Hematopoietic multipotent progenitor cell treated with erythropoietin and hydrocortisone succinate and interleukin-3 and kit ligand, for 6 days (in vitro differentiated cells): ENCODE measurements at places on chromosomes 1 and 21.

DNA sequence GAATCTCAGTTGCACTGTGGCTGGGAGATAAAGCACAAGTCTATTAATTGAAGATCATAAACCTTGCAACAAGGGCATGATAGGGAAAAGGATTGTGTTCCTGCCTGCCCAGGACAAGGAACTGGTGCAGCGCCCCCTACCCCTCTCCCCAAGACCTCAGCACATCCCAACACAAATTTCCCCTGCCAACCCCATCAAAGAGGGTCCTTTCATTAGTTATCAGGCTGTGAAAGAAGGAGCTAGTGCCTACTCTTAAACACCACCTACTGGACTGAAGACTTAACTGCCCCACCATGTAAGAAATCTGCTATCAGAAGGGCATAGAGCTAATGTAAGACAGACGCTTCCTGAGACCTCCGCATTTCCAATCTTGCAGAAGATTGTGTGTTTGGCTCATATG is 372.6 kb downstream of the AGBL4 start:
- DNase-seq, result no peak

DNA sequence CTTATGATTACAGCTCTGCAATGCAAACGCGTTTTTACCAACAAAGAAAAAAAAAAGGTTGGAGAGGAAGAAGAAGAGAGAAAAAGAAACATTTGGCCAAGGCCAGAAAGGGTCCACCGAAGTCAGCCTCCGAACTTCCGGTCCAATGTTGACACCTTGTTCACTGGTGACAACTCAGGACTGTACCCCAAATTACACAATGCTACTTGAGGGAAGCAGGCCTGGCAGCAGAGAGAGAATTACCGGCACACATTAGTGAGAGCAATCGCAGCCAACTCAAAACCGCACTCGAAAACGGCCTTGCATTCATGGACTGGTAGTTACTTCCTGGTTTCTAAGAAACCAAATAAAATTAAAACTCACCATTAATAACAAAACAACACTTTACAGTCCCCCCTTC is 652.5 kb downstream of the KIF26B start:
- DNase-seq, result peak; percentile 53

DNA sequence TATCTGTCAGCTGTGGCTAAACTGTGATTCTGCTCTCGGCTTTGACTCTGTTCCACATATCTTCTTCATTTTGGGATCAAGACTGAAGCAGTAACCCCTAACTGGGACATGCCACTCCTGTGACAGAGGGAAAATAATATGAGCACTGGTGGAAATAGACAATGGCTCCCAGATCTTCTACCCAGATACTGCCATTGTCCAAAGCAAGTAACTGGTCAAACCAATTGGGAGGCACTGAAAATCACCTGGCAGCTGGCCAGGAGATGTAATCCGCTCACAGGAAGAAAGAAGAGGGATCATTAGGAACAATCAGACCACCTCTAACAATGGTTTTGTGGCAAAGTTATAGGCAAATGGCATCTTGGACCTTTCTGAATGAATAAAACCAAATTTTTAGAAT is 10.7 kb downstream of the SNX7 start:
- no peak for DNase-seq

DNA sequence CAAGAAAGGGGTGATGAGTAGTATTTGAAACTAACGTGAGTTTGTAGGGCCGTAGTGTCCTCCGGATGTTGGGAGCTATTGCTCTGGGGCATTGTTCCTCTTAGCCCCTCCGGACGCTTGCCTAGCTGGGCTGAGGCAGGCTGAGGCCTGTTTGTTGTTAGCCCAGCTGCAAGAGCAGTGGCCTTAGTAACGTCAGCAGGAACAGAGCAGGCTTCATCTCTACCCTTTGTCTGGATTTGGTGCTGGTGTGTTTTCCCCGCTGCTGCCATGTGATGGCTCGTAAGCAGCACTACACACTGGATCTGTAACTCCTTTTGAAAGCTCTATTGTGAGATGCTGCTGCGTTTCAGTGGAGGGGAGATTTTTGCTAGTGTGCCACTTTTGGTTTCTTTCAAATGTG is 57.6 kb downstream of the DNM3 start:
- no peak for DNase-seq

- DNase-seq, result no peak
Observed at GRCh38 chr1:40795811-40796586, 12.4 kb downstream of the KCNQ4 start.

GRCh38 chr1:86731416-86731815 is 27.0 kb downstream of the SH3GLB1 start:
- no peak for DNase-seq

DNA sequence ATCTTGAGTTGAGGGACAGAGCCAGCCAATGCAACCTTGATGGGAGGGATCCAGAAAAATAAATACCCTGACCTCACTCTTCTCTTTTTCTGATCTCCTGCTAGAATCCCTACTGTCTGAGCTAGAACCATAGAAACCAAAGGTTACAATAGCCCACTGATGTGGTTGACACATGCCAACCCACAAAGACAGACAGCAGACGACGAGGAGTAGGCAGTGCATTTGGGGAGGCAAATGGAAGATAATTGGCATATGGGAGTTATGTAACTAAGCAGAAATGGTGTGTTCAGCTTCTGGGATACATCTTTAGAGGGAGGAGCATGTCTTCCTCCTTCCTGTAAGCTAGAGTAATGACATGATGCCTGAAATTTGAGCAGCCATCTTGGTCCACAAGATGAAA is 171.7 kb upstream of the FGGY start:
- no peak for DNase-seq

GRCh38 chr1:200359610-200360163 is 50.1 kb downstream of the ZNF281 start:
- DNase-seq, result no peak

- DNase-seq, result no peak
Observed at GRCh38 chr1:182617014-182617429, 12.8 kb upstream of the RGS16 start.

DNA sequence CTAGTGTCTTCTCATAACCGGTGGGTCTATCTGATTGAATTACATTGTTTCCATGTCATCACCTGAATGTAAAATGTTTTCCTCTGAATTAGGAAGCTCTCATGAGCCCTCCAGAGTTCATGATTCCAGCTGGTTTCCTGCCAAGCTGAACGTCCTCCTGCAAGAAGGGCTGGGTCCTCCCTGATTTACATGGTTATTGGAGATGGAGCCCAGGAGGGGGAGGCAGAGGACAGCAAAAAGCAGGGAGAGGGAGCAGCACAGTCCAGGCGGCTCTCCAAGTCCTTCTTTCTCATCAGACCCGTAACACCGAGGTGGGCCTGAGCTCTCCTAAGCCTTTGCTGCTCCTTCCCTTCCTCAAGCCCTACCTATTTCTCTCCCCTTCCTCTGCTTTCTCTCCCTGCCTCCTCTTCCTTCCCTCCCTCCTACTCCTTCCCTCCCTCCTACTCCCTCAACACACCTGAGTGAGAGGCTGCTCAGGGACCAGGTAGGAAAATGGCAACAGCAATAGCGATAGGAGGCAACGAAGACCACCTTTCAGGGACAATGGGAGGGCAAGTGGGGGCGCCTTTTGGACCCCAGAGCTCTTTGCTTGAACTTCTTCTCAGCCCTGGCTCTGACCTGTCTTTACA is 265.9 kb downstream of the PRDM2 start:
- DNase-seq, result peak; percentile 30

- peak; percentile 76 for DNase-seq
Observed at GRCh38 chr1:243495442-243496186, 239.8 kb downstream of the SDCCAG8 start.

DNA sequence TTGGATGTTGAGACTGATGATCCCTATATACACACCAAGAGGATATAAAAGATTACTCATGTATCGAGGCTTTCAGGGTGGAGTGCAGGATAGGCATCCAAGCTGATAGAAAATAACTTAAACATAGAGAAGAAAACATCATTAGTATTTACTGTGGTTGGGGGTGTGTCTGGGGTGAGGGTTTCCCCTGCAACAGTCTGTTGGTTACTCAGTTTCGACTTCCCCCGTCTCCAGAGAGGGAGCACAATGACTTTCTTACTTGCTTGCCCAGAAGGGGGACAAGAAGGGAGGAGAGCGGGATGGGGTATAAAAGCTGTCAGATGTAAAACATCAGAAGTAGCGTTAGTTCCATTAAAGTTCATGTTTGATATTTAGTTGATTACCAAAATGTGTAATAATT is 717.4 kb upstream of the ZP4 start:
- DNase-seq, result no peak

- DNase-seq, result no peak
Observed at GRCh38 chr1:156805766-156806511, 10.7 kb downstream of the SH2D2A start.

- no peak for DNase-seq
Observed at GRCh38 chr1:198352975-198353695, 187.3 kb downstream of the ATP6V1G3 start.

GRCh38 chr21:44804762-44805161 is 3.1 kb upstream of the UBE2G2 start:
- DNase-seq, result no peak

GRCh38 chr1:203287109-203287893 is 18.0 kb upstream of the BTG2 start:
- peak; percentile 85 for DNase-seq

GRCh38 chr1:169741666-169742394 is 8.0 kb upstream of the SELE start:
- no peak for DNase-seq

- DNase-seq, result no peak
Observed at GRCh38 chr1:171948511-171948910, 107.2 kb downstream of the DNM3 start.

DNA sequence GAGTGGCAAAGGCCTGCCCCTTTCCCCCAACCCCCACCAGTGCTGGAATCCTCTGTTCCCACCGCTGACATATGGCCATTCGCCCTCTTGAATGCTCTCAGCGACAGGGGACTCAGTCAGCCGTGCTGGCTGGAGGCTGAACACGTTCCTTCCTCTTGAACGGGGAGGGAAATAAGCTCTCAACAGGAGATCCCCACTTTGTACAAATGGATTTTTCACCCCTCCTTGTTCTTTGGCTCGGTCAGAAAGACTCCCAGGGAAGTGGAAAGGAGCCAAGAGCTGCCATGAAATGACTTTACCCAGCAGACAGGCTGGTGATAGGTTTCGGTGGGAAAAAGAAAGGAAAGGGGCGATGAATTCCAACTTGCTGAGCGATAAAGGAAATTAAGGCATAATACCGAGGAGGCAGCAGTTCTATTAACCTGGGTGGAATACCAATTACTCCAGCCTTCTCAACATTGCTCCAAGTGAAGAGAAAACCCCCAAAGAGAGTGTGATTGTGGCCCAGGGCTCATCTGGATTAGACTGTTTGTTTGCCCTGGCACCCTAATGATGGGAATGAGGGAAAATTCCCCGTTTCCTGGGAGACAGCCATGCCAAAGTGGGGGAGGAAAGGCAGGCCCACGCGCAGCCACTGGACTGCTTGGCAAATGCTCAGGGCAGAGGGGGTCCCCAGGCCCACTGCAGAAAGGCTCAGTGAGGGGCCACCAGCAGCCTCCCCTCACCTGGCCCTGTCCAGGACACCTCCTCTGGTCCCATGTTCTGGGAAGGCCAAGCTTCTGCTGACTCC is 23.9 kb downstream of the LRP8 start:
- no peak for DNase-seq

DNA sequence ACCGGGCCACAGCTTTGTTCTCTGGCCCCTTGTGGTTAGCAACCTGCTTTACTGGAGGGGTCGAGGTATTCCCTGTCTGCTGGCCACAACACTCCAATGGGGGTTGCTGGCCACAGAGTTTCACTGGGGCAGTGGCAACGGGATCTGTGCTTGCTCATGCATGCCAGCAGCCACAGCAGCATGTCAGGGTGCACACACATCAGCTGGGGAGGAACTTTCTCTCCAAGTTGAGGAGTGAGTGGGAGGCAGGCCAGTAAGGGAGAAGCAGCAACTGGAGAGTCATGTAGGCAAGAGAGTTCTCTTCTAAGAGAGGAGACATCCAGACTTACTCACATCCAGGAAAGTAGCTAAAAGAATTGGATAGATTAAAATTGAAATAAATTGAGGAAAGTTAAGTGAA is 38.0 kb downstream of the SAMD13 start:
- no peak for DNase-seq

DNA sequence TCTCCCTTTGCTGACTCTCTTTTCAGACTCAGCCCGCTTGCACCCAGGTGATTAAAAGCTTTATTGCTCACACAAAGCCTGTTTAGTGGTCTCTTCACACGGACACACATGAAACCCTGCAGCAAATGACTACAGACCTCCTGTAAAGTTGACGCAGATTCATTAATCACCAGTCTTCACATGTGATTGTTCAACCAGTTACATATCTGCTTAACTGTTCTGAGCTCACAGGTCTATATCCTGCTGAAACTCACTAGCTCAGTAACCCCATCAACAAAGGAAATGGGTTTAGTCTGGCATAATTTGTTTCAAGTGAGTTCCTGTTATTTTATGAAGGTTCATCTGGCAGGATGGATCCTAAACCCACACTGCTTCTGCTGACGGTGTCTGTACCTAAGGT is 68.4 kb upstream of the GJA8 start:
- DNase-seq, result no peak

- no peak for DNase-seq
Observed at GRCh38 chr1:159556931-159557369, 21.1 kb upstream of the OR10J5 start.

DNA sequence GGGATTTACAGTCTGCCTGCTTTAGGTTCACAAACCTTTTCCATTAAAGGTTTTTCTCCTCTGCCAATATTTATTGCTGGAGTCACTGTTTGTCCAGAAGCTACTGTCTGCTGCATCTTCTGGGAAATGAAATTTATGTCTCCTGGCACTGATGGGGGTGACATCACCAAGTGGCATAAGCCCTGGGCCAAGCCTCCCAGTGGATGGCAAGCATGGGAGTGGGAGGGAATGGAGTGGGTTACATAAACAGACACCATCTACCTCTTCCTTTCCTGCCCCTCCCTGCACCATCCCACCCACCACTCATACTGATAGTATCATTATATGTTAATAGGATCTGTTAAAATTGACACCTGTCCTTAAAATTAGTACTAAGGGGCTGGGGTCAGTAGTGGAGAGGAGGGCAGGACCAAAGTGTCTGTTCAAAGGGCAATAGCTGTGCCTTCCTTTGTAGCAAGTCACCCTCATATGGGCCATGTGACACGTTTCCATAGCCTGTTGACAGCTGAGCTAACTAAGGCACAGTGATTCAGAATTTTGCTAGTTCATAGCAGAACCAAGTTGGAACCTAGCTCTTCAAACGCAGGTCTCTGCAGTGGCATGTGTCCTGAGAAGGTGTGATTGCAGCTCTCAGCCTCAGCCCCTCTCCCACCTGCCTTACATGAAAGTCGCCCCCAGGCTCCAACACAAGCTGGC is 71.0 kb downstream of the MAB21L3 start:
- DNase-seq, result no peak

DNA sequence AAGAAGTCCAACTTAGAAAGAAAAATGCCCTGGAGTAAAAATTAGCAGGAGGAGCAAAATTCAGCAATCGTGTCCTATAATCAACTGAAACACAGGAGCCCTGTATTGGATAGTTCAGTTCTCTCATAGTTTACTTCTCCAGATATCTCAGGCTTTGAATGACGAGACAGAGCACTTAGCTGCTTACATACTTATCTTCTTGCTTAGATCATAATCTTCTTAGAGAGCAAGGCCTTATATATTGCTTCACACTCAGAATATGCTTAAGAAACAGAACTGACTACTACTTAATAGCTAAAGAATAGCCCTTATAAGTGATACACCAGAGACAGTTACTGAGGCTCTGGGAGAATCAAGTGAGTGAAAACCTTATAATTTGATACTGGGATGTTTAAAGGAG is 38.9 kb downstream of the TOR3A start:
- peak; percentile 20 for DNase-seq
